ENCODE measurements at places on chromosomes 13 and 19.
A peak's percentile ranks its signal among the peaks of the same experiment; 100 is the strongest.

DNA sequence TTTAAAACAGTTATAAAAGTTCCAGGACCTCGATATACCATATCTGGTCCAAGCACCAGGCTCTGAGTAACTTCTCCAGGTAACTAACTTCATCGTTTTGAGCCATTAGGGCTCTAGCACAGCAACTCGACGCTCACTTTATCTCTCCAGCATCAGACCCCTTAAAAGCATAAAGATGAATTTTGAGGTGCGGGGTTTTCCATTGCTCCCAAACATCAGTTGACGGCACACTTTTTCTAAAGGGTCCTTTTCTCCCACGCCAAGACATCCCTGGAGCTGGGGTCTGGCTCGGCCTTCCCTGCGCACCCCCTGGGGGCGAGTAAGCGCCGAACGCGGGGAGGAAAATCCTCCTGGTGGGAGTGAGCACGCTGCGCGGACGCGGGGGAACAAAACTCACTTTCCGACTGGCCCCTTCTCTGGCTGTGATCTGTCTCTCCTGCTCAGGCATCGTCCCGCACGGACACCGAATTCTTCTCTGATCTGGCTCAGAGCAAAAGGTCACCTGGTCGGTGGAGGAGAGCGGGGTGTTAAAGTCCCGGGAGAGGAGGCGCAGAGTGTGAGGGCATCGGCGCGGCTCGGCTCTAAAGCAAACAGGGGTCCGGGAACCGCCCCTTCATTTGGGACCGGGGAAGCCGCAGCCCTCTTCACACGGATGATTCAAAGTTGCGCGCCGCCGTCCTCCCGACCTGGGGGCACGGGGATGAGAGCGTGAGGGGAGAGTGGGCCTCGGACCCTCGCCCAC lies at the start of gene ATP7B:
ATP7B (minus strand) TSS at position 561 of the 742 bp plus-strand sequence; CDS start at position 448, 113 bp downstream.
- DNase-seq = peak; percentile 27

GRCh38 chr19:34145741-34146202 lies 26.5 kb upstream of the LSM14A start:
- no peak for DNase-seq

DNA sequence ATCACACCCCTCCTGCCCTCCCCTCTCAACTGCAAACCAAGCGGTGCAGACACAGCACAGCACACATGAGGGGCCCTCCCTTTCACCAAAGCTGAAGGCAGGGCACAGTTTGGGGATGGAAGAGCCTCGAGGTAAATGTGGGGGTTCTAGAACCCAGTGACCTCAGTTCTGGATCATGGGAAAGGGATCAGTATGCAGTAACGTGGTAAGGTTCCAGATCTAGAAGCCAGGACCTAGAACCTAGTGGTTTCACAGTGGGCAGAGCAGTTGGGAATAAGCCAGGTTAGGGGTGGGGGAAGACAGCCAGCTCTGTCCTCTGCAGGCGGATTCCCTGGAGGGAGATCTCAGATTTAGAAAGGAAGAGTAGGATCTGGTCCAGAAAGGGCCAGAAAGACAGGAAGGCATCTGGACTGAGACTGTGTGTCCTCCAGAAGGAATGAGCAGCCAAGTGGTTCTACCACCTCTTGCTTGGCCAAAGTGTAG lies 3.1 kb downstream of the FTL start:
- DNase-seq = no peak

DNA sequence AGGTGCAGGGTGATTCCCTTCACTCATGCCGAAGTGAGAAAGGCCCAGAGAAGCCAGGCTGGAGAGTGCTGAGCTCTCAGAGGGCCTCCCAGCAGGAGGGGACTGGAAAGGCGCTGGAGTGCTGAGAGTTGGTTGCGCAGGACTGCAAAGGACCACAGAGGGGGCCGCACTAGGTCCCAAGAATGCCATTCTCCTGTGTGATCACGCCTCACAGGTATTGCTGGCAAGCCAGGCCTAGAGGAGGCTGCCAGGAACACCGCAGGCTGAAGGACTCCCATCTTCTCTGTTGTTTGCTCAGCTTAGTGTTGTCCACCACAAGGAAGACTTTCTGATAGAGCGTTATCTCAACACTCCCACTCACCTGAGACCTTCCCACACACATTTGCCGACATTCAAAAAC lies 165.0 kb downstream of the FGF14 start:
- DNase-seq = no peak

DNA sequence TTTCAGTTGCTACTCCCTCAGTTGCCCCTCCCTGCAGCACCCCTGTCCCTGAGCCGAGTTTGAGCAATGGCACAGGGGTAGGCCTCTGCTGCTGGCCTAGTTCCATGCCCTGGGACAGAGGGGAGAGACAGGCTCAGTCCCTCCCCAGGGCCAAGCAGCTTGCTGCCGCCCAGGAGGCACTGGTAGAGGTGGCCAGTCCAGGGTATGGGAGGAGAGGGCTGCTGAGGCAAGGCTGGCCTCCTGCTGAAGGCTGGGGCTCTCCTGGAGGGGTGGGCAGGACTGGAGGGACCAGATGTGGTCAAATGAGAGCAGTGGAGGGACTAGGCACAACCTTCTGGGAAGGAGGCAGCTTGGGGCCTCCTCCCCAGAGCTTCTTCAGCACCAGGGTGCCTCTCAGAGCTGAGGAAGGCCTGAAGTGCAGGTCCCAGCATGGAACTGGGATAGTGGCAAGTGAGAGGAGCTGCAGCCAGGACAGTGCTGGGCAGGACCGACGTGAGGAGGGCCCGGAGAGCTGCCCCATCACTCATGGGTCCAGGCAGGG lies 29.8 kb upstream of the VSTM2B start:
- DNase-seq = no peak
